ENCODE measurements at places on chromosomes 12 and 14.

GRCh38 chr12:51938726-51939125, 12.8 kb upstream of the ACVR1B start:
- DNase-seq: no peak

- no peak for DNase-seq
Measured at GRCh38 chr14:51612449-51612848, 39.3 kb upstream of the FRMD6 start.

DNA sequence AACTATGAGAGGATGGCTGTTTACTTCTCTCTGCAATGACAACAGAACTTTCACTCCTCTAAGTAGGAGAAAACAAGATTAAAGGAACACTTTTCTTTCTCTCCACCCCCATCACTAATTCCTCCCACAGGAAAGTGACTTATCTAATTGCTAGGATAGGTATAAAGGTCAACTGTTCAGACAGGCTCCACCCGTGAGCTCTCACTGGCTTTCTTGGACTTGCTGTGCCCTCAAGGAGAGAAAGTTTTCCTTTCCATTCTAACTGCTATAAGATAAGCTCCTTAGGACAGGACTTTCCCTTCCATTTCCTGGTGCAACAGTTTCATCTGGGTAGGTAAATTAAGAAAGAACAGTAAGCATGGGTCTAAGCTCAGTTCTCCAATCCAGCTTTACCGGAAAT, 4.8 kb downstream of the SLC41A2 start:
- DNase-seq: no peak

GRCh38 chr12:109053382-109054123, 1.2 kb downstream of the USP30 start:
- no peak for DNase-seq

GRCh38 chr12:15020156-15020555, 47.3 kb downstream of the PDE6H start:
- no peak for DNase-seq

DNA sequence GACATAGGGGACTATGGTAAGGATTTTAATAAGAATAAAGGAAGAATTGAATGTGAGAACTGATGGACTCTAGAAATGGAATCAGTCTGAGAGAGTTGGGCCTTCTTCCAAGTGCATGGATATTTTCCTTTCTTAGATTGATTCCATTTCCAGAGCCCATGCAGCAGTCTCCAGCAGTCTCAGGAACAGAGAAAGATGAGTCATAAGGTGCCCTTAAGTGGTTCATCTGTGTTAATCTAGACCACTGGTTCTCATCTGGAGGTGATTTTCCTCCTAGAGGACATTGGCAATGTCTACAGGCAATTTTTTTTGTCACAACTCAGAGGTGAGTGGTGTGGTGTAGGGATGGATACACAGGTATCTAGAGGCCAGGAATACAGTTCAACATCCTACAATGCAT, 25.9 kb downstream of the TRIM9 start:
- DNase-seq: no peak

GRCh38 chr12:122349078-122349477, 73.4 kb downstream of the CLIP1 start:
- DNase-seq: no peak
